ENCODE measurements at places on chromosomes 3 and 15.
A peak's percentile ranks its signal among the peaks of the same experiment; 100 is the strongest.

DNA sequence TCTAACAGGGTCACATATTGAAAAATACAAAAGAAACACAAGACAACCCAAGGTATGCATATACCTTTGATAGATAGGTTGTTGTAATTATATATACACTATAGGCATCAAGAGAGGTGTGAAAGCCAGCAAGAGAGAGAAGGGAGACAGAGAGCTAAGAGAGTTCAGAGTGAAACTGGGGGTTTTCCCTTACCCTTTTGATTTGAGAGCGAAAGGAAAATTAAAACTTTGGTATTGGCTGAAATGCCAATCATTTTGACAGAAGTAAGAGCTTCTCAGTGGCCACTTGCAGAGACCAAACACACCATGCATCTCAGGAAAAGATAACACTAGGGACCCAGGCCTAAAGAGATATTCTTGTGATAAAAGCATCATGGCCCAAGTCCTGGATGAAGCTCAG is 183.6 kb downstream of the SHOX2 start:
- no peak overlapping the region for H3K4me3 ChIP-seq
- no peaks in the 10 kb centered on the region for H3K4me1 ChIP-seq
- H3K36me3 ChIP-seq: no peaks in the 10 kb centered on the region
- no peak overlapping the region for H3K27ac ChIP-seq
- no peak for DNase-seq

DNA sequence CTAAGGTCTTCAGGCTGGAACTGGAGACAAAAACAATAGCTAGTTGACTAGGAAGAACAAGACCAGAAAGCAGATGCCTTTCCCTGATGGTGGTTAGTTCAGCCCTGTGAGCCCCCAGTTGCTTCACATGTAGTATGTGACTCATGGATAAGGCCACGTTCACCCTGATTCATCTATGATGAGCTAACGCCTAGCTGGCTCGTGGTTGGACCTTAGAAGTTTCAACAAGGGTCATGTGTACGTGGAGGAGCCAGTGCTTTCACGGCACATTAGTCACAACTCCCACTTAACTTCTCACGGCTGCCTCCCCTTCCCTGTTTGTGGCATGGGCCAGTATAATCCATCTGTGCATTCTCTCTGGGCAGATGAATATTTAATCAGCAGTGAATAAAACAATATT is 20.6 kb downstream of the COL8A1 start:
- no peak overlapping the region for H3K4me3 ChIP-seq
- H3K4me1 ChIP-seq: peaks cover 29% of the 10 kb centered on the region
- no peaks in the 10 kb centered on the region for H3K36me3 ChIP-seq
- H3K27ac ChIP-seq: peak overlapping the region; percentile 79
- peak; percentile 75 for DNase-seq
- H3K27me3 ChIP-seq: no peaks in the 10 kb centered on the region

GRCh38 chr15:61828008-61828407 is 232.2 kb downstream of the VPS13C start:
- DNase-seq: no peak
- no peaks in the 10 kb centered on the region for H3K27me3 ChIP-seq
- H3K4me3 ChIP-seq: no peak overlapping the region
- no peaks in the 10 kb centered on the region for H3K4me1 ChIP-seq

DNA sequence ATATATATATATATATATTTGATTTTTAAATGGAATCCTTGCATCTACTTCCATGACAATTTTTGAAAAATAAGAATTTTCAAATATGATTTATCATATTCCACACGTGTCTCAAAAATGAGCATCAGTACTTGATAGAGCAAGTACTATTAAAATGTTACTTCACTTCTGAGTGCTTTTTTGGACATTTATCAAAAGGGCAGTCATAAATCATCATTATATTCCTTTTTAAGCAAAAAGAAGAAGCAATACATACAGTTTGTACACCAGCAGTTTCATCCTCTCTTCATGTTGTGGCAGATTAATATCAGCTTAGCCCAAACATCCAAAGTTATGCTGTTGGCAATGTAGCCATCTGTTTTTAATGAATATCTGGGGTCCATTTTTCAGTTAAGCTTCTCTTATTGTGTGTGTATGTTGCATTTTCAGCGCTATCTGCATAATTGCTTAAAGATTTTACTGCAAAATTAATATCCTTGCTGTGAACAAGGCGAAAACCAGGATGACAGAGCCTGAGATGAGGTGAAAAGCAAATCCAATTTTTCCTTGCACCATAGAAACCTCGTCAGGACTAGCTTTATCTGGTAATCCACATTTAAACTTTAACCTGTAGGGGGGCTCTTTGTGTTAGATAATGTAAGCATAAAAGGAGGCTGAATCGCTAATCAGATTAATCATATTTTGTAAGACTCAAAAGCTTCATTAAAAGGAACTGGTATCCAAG is 604.9 kb upstream of the AGTR1 start:
- H3K27ac ChIP-seq: no peak overlapping the region
- no peak for DNase-seq
- no peaks in the 10 kb centered on the region for H3K4me1 ChIP-seq
- no peak overlapping the region for H3K4me3 ChIP-seq
- H3K27me3 ChIP-seq: no peaks in the 10 kb centered on the region

GRCh38 chr15:100628746-100629145 is 26.4 kb downstream of the ASB7 start:
- no peak for DNase-seq
- H3K4me3 ChIP-seq: no peak overlapping the region
- H3K4me1 ChIP-seq: no peaks in the 10 kb centered on the region
- peaks cover 18% of the 10 kb centered on the region for H3K36me3 ChIP-seq
- no peaks in the 10 kb centered on the region for H3K27me3 ChIP-seq

GRCh38 chr3:156681002-156681401 is 6.6 kb downstream of the TIPARP start:
- no peak for DNase-seq
- H3K4me1 ChIP-seq: peaks cover 18% of the 10 kb centered on the region
- no peaks in the 10 kb centered on the region for H3K36me3 ChIP-seq
- no peak overlapping the region for H3K27ac ChIP-seq

DNA sequence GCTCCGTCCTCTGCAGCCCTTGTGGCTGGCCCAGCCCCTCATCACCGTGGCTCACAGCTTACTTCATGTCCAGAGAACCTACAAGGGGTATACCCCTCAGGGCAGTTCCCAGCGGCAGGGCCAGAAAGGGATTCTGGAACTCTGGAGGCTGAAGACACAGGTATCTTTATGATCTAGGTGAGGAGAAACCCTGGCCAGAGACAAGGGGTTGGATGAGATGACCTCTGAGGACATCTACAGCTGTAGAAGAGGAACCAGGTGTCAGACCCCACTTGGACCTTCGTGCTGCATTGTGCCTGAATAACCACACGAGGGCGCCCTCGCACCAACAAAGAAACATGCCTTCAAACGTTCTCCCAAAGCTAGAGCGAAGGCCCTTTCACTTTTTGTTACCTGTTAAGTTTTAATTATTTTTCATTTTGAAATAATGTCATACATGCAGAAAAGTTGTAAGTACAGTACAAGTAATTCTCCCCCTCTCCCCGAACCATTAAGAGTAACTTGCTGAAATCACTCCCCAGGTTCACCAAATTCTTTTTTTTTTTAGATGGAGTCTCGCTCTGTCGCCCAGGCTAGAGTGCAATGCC is 118.7 kb upstream of the SMAD3 start:
- DNase-seq: peak; percentile 88
- no peaks in the 10 kb centered on the region for H3K36me3 ChIP-seq
- H3K4me3 ChIP-seq: no peak overlapping the region
- no peaks in the 10 kb centered on the region for H3K27me3 ChIP-seq
- peaks cover 3% of the 10 kb centered on the region for H3K4me1 ChIP-seq

DNA sequence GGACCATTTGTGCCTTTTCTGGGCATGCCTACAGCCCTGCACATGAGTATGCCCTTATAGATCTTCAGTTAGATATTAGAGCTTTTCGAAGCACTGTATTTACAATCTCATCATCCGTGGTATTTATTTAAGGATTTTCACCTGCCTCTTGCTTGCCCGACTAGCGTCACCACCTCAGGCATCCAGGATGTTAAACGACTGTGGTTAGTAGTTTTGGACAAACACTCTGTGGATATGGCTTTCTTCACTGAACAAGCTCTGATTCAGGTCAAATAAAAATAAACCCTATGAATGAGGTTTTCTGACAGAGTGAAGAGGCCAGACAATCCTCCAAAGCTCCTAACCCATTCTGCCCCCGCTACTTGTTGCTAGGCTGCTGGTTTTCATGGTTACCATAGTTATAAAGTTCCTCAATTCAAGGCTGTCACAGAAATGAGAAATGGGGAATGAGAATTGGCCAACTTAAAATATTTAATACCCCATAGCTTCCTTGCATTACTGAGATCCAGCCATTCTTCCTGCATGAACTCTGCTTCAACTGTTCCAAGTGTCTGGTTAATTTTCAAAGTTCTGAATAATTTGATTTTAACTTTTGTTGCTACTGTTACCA is 440.1 kb downstream of the GABRG3 start:
- no peaks in the 10 kb centered on the region for H3K27me3 ChIP-seq
- no peaks in the 10 kb centered on the region for H3K4me1 ChIP-seq
- H3K27ac ChIP-seq: no peak overlapping the region
- H3K36me3 ChIP-seq: no peaks in the 10 kb centered on the region

- no peak for DNase-seq
- H3K27ac ChIP-seq: no peak overlapping the region
- H3K27me3 ChIP-seq: no peaks in the 10 kb centered on the region
- no peaks in the 10 kb centered on the region for H3K4me1 ChIP-seq
- H3K36me3 ChIP-seq: no peaks in the 10 kb centered on the region
- H3K4me3 ChIP-seq: no peak overlapping the region
Measured at GRCh38 chr3:32630266-32630665, 54.7 kb upstream of the CNOT10 start.

Data from ascending aorta (tissue), 2 donors.